ENCODE measurements at places on chromosomes 4 and X. TPM values are rescaled to one million over a fixed set of nuclear protein-coding genes. Genes with fewer than 3 reads are reported as not detected.

DNA sequence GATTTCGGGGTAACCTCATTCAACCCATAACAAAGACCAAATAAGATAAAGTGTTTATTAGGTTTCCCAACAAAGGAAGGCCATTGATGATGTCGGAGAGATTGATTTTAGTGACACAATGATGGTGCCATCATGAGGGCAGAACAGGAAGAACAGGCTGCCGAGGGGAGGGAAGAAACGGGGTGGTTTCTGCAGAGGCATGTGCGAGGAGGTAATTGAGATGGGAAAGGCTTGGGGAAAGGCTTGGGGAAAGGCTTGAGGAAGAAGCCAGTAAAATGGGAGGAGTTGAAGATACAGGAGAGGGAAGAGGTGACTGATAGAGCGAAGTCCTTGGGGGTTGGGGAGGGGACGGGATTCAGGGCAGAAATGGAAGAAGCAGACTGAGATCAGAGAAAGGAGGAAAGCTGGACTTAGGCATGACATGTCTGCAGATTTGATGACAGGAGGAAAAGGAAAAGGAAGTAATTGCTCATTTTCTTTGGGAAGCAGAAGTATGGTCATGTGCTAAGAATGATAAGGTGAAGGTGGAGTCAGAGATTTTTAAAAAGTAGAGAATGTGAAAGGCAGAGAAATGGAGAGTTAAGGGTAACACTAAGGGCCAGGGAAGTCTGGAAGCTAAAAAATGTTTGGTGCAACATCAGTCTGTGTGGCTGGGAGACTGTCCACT, 6.0 kb downstream of the HPSE start:
- no peak for DNase-seq

DNA sequence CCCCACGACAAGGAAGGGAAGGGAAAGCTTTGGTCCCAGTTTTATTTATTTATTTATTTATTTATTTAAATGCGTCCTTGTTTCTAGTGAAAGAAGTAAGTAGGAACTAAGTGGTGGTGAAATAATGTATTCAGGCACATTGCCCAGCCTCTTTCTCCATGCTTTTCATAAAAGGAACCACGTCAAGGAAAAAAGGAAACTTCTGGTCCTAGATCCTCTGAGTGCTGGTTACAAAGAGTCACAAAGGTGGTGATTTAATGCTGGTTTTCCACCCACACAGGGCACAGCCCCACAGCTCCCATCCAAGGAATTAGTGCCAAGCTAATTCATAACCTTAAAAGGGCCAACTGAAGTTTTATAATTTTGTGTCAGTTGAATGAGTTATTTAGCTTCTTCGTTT, 206.6 kb upstream of the GYPA start:
- no peak for DNase-seq

- no peak for DNase-seq
These were observed 12.0 kb downstream of the EVC2 start for GRCh38 chr4:5696341-5696740.

- DNase-seq = peak; percentile 1
These were observed 168.9 kb downstream of the DCTD start for GRCh38 chr4:182748283-182748682.

DNA sequence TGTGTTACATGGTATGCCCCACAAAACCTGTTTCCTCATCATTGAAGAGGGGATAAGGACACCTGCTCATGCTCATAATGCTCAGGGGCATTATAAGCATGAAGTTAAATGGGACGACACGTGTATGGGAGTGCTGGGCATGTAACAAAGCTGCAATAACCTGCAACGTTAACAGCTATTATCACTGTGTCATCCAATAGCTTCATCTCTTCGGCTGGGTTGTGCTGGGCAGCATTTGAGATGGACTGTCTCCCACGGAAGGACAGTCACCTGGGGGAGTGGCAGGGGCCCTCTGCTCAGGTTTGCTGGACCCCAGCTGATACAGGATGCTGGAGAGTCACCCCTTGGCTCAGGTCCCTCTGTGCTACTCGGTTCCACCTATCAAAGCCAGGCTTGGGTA, 94.5 kb downstream of the NSUN7 start:
- no peak for DNase-seq

DNA sequence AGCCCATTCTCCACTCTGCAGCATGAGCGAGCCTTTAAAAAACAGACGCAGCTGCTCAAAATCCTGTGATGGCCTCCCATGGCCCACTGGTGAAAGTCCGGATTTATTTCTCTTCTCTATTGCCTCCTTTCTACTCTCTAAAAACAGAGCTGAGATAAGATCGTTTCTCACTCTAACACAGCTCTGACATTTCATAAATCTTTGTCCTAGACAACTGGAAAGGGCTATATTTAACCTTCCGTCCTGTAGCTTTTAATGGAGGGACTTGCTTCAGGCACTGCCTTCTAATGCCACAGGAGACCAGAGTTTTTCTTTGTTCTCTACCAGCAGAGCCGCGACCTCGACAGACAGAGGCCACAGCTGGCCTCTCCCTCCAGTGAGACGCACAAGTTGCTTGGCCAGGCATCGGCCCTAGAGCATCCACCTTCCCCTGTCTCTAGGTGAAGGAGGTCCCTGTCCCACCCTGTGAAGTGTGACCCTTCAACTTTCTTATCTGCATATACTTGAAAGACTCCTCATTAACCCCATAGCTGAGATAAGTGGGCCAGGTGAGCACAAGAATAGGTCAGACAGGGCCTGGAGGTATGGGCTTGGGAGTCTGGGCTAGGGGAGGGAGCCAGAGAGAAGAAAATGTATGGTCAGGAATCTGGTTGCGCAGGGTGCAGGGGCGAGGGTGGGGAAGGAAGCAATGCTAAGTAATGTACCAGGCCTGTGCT, 50.0 kb downstream of the RTL5 start:
- DNase-seq = no peak

- no peak for DNase-seq
These were observed 12.1 kb downstream of the TEX13B start for GRCh38 chrX:107970073-107970472.

DNA sequence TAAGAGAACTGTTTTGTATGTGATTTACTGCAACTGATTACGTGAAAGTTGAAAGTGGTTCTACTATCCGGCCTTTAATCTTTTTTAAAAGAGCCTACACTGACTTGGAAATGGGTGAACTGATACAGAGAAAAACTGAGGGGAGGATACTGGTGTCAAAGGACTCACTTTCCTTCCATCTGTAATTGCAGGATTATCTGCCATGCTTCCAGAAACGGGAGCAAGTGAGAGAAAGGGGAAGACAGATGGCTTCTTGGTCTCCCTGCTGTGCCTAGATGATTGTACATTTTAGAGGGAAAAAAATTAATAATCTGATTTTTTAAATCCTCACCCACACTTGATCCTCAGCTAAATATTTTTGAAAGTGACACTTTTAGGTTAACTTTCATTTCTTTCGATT, 88.3 kb upstream of the GRID2 start:
- DNase-seq = no peak

Gene LIMCH1
- 175 TPM for total RNA-seq

Gene THAP6
- 18.6 TPM for total RNA-seq

Gene RRH
- not detected for total RNA-seq

Gene HERC6
- 4.1 TPM for total RNA-seq
